PC-9 (cell line): ENCODE measurements at places on chromosomes 16 and 17.

DNA sequence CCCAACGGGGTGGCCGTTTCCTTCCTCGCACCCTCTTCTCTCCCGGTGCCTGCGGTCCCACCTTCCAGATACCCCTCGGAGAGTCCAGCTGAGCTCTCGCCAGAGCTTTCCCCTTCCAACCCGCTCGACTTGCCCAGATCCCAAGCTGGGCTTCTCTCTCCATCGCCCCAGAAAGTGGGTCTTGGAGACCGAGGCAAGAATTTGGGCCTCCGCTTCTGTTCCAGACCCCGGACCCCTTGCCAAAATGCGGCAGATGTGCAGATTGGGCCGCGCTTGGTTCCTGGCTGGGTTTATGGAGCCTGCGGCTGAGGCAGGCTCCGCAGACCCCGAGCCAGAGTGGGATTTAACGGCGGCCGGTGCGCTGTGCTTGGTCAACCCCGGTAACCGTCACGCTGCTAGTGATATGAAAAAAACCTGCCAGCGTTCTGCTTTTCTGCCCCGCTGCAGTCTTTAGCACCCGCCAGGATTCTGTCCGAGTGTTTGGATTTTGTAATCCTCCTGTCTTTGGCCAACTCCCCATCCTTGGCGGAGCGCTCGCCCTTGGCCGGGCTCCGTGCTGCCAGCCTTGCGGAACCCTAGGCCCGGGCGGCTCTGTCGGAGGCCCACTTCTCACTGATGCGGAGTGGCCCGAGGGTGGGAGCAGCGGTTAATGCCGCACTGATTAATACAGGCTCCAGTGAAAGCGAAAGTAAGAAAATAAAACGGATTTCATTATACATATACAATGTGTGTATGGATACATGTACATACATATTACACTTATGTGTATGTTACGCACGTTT is 754 bp upstream of the SLFN11 start:
- no peak for DNase-seq

- no peak for DNase-seq
Measured at GRCh38 chr16:80417706-80418271, 123.0 kb upstream of the DYNLRB2 start.

DNA sequence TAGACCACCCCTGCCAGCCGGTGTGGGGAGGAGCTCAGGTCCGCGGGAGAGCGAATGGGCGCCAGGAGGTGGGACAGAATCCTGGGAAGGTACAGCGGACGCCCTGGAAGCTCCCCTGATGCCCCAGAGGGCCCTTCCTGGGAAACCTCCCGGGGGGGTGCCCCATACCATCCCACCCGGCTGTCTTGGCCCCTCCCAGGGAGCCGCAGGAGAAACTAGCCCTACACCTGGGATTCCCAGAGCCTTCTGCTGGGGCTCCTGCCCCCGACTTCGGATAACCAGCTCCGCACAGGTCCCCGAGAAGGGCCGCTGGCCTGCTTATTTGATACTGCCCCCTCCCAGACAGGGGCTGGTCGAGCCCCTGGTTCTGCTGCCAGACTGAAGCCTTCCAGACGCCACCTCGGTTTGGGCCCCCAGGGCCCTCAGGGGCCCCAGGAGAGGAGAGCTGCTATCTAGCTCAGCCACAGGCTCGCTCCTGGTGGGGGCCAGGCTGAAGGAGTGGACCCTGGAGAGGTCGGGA is 3.0 kb upstream of the CBX4 start:
- no peak for DNase-seq

GRCh38 chr17:43439041-43439440 is 40.2 kb downstream of the ARL4D start:
- DNase-seq = no peak

- DNase-seq = peak; percentile 86
Measured at GRCh38 chr17:44417553-44417952, 28.1 kb upstream of the ITGA2B start.

GRCh38 chr17:50847566-50847965 is 12.2 kb downstream of the WFIKKN2 start:
- peak; percentile 21 for DNase-seq

GRCh38 chr16:57084996-57085395 is 7.4 kb upstream of the CPNE2 start:
- DNase-seq = no peak

- DNase-seq = no peak
Measured at GRCh38 chr17:4142107-4142900, 526 bp downstream of the ZZEF1 start.

DNA sequence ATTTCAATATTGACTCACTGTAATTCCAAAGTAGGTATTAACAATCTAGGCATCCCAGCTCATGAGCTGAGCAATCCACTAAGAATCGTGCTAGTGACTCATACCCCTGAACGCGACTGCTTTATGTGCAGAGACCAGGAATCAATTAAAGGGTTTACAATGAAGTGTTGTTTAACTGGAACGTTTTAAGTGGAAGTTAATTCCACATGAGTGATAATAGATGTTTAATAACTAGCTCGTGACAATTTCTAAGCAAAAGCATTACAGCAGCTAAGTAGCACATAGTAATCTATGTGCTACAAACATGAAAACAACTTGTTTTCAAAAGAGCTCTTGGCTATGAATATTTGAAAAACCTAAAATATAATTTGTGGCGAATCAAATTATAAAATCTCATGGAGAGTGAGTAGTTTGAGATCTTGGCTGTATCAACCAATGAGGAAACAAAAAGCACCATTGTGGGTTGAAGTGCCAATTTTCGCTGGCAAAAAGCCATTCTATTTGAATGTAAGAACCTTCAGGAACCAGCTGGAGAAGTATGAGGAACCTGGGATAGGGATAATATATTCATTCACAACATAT is 9.4 kb downstream of the GJC1 start:
- DNase-seq = peak; percentile 95

- no peak for DNase-seq
Measured at GRCh38 chr16:87216148-87216840, 100.9 kb downstream of the C16orf95 start.

DNA sequence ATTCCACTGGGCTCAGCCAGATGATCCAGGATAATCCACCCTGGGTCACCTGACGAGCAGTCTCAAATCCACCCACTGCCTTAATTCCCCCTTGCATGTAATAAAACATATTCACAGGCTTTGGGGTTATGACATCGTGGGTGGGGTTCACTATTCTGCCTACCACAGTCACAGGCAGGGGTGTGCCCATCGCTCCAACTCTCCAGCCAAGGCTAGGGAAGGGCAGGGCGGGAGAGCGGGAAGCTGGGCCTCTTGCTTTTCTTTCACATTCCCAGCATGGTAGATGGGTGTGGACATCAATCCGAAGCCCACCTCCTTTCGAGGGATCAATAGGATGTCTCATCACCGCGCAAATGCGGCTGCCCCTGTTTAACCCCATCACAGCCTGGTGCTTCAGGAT is 12.7 kb upstream of the CD300LD start:
- DNase-seq = no peak

- no peak for DNase-seq
Measured at GRCh38 chr16:57137043-57137442, 44.7 kb downstream of the CPNE2 start.

- peak; percentile 23 for DNase-seq
Measured at GRCh38 chr17:33124871-33125551, 133.4 kb downstream of the SPACA3 start.

GRCh38 chr17:3513305-3514035 is 37.7 kb downstream of the ASPA start:
- DNase-seq = no peak

DNA sequence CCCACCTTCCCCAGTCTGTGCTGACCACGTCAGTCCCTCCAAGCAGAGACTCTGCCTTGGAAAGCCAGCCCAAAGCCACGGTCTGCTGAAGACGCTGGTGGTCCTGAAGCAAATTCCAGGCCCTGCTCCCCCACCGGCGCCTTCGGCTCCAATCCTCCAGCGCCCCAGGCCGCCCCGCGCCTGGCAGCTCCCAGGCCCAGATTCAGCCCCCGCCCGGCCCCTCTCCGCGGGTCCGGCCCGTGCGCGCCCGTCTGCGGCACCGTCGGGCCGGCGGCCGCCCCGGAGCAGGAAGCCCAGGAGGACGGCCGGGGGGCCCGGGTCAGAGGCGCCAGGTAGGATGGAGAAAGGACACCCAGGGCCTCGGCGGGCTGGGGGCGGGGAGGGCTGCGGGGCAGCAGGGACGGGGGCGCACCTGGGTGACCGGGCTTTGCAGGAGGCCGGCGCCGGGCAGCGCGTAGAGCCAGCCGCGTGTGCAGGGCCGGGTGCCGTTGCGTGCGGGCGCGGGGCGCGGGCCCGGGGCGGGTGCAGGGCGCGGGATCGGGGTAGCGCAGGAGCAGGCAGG is 594 bp upstream of the SLC22A31 start:
- no peak for DNase-seq

DNA sequence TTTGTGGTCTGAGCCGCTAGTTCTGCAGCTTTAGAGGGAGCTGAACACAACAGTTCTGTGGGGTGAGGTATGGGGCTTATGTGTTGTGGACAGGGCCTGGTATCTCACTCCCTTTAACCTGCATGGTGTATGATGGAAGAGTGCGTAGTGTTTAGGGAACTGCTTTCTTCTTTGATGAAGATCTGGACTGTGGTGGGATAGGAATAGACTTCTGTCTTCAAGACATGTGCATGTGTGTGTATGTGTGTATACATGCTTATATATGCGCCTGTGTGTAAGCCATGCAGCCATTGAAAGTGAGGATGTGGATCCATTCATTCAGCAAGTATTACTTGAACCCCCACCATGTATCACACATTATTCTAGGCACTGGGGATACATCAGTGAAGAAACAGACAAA is 114.8 kb upstream of the TMEM97 start:
- DNase-seq = no peak

DNA sequence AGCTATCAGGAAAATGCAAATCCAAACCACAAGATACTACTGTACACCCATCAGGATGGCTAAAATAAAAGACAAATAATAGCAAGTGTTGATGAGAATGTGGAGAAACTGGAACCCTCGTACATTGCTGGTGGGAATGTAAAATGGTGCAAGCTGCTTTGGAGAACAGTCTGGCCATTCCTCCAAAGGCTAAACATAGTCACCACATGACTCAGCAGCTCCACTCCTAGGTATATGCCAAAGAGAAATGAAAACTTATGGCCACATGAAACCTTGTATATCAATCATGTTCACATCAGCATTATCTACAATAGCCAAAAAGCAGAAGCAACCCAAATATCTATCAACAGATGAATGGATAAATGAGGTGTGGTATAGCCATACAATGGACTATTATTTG is 28.5 kb downstream of the VAC14 start:
- no peak for DNase-seq

GRCh38 chr17:72507370-72507769 is 386.6 kb downstream of the SOX9 start:
- DNase-seq = no peak

DNA sequence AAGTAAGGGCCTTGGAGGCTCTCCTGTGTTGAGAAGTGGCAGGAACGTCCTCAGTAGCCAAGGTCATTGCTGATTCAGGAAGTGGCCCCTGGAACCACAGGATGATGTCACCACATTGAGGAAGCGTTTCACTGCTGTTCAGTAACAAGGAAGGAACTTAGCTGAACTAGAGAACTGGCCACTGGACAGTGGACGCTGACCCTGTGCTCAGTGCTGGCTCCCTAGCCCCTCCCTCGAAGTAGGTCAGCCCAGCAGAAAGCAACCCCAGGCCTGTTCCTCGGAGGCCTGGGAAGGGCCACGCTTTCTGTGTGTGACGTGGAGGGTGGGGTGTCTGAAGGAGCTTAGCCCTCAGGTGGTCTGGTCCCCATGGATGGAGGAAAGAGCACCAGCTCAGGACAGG is 58.3 kb downstream of the B9D1 start:
- DNase-seq = no peak

DNA sequence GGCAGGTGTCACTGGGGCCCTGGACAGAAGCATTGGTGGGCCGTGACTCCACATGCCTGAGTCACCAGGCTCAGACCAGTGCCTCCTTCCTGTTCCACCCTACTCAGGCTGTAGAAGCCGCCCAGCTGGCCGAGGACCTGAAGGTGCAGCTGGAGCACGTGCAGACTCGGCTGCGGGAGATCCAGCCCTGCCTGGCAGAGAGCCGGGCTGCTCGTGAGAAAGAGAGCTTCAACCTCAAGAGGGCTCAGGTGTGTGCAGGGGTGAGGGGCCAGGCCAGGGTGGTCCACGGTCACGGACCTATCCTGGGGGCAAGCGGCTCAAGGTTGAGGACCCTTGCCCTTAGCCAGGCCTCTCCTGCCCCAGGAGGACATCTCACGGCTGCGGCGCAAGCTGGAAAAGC is 9.6 kb downstream of the RNF40 start:
- DNase-seq = peak; percentile 36

GRCh38 chr16:6827931-6828330 is 504.7 kb upstream of the RBFOX1 start:
- no peak for DNase-seq

GRCh38 chr17:28579526-28579925 is 2.8 kb upstream of the ALDOC start:
- DNase-seq = no peak

DNA sequence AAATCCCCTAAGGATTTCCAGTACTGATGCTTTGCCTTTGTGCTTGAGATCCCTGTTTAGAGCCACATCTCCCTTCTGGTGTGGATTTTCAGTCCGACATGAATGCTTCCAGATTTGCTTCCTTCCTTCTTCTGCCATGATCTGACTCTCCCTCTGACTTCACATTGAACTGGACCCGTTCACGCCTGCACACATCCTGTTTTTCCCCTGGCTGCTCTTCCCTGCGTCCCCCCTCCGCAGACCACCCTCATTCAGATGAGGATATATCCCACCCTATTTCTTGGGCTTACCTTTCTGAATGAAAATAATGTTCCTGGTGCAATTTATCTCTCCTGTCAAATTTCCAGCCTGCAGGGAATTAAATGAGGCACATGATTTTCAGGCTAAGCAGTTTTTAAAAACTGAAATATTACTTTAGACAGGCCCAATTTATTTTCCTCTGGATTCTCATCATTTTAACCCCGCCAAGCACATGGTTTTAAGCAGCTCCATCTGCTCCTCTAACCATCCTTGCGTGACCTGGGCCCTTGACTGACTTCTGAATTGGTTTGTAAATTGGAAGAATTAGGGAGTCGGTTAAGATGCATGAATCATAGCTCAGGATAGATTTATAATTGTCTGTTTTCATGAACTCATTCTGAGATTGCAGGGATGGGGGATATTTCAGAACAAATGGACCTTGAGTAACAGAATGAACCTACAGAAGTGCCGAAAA is 59.2 kb downstream of the BMERB1 start:
- DNase-seq = no peak

GRCh38 chr17:19702217-19702641 is 14.2 kb downstream of the SLC47A2 start:
- DNase-seq = no peak

DNA sequence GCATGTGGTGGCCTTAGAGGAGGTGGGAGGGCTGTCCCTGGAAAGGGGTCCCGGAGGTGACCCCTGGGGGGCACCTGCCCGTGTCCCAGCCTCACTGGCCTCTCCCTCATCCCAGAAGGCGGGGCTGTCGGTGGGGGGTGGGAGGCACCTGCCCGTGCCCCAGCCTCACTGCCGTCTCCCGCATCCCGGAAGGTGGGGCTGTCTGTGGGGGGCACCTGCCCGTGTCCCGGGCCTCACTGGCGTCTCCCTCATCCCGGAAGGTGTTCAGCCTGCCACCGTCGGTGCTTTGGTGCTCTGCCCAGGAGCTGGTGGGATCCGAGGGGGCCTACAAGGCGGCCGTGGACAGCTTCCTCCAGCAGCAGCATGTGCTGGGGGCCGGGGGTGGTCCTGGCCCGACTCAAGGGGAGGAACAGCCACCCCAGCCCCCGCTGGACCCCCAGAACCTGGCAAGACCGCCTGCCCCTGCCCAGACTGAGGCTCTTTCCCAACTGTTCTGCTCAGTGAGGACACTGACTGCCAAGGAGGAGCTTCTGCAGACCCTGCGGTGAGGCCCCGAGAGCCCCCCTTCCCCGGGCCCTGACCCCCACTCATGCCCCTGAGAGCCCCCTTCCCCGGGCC is 6.2 kb downstream of the CTU2 start:
- no peak for DNase-seq
